ENCODE measurements at places on chromosomes 4 and X.
A peak's percentile ranks its signal among the peaks of the same experiment; 100 is the strongest.

- no peak overlapping the region for H3K27ac ChIP-seq
- H3K36me3 ChIP-seq = no peaks in the 10 kb centered on the region
- no peak overlapping the region for H3K4me3 ChIP-seq
- no peak for DNase-seq
- peaks cover 15% of the 10 kb centered on the region for H3K27me3 ChIP-seq
- no peaks in the 10 kb centered on the region for H3K4me1 ChIP-seq
These were observed 91.3 kb downstream of the SHISA3 start for GRCh38 chr4:42488554-42488953.

- no peak overlapping the region for H3K4me3 ChIP-seq
- no peaks in the 10 kb centered on the region for H3K36me3 ChIP-seq
- DNase-seq = no peak
These were observed 195.7 kb downstream of the ARHGAP10 start for GRCh38 chr4:147927377-147928137.

DNA sequence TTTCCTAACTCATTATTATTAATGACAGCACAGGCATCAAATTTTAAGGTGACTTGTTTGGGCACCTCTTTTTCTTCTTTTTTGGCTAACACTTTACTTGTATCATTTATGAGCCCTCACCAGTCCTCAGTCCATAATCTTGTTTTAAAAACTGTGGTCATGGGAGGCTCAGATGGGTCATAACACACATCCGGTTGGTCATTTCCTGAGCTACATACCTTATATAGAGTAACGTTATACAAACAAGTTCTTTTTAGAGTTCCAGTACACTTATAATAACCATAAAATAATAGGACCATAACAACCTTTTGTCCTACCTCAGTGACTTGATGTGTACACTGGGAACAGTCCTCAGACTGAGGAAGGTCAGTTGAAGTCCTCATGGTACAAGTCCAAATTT lies 21.1 kb upstream of the PLS3 start:
- no peak overlapping the region for H3K4me3 ChIP-seq
- no peaks in the 10 kb centered on the region for H3K27me3 ChIP-seq
- DNase-seq = no peak
- H3K4me1 ChIP-seq = no peaks in the 10 kb centered on the region
- H3K27ac ChIP-seq = no peak overlapping the region

- H3K4me1 ChIP-seq = peaks cover 21% of the 10 kb centered on the region
- no peaks in the 10 kb centered on the region for H3K36me3 ChIP-seq
- H3K27me3 ChIP-seq = no peaks in the 10 kb centered on the region
- H3K27ac ChIP-seq = no peak overlapping the region
These were observed 255.1 kb downstream of the C4orf33 start for GRCh38 chr4:129350834-129351721.

DNA sequence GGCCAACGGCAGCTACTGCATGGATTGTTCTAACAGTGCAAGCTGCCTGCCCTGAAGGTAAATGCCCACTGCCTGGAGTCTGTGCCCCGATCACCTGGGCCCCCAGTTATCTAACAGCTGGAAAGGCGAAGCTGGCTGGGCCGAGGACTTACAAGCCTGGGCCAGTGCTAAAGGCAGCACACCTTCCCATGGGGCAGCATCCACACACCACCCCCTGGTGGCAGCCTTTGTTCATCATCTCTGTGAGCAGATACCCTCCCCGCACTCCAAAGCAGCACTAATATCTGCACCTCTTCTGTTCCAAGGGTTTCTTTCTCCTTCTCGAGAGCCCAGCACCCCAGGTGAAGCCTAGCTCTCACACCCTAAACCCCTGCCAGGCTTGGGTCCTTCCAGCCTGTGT lies 7.6 kb downstream of the SLC2A9 start:
- no peak overlapping the region for H3K27ac ChIP-seq
- H3K27me3 ChIP-seq = no peaks in the 10 kb centered on the region
- H3K4me3 ChIP-seq = no peak overlapping the region
- peak; percentile 41 for DNase-seq

GRCh38 chr4:100372432-100372831 lies 145.4 kb downstream of the EMCN start:
- no peaks in the 10 kb centered on the region for H3K4me1 ChIP-seq
- H3K27ac ChIP-seq = no peak overlapping the region
- H3K4me3 ChIP-seq = no peak overlapping the region
- no peaks in the 10 kb centered on the region for H3K36me3 ChIP-seq
- H3K27me3 ChIP-seq = no peaks in the 10 kb centered on the region

- DNase-seq = no peak
- peak overlapping the region; percentile 91 for H3K27ac ChIP-seq
- peaks cover 24% of the 10 kb centered on the region for H3K4me1 ChIP-seq
- H3K4me3 ChIP-seq = peak overlapping the region; percentile 42
- H3K27me3 ChIP-seq = no peaks in the 10 kb centered on the region
These were observed 5.7 kb downstream of the TCEANC start for GRCh38 chrX:13658602-13659001.

DNA sequence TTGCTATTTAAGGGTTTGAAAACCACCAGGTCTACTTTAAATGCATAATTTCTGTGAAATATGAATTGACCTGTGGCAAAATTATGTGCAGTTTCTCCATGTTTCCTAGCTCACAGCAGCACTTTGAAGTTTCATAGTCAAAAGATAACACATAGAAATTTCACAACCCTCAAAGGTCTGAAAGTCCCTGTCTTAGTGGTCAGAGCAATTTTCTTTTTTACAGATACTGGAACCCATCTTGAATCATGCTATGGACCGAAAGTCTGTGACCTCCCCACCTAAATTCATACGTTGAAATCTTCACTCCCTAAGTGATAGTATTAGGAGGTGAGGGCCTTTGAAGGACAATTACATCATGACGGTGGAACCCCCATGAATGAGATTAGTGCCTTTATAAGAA lies 240.4 kb upstream of the BMP3 start:
- no peaks in the 10 kb centered on the region for H3K27me3 ChIP-seq
- H3K36me3 ChIP-seq = no peaks in the 10 kb centered on the region
- H3K4me1 ChIP-seq = no peaks in the 10 kb centered on the region
- H3K4me3 ChIP-seq = no peak overlapping the region

DNA sequence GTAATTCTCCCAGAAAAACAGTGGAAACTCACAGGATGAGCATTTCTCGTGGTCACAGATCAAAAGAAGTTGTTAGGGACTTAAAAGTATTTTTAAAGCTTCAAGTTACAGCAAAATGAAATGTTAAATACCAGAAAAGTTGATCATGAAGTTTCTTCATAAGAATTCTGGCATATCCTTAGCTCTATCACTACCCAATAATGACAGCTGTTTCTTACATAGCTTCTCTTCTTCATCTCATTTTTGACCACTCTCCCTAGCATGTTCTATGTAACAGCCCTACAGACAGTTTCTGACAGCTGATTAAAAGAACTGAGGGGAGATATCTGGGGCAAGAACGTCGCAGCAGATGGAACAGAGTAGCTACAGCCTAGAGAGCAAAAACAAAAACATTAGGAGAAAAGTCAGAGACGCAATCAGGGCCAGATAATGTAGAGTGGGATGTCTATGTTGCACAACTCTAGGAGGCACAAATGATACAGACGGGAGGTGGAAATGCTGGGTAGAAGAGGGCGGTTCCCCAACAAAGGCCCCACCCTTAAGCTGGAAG lies 108.7 kb downstream of the CORIN start:
- no peaks in the 10 kb centered on the region for H3K4me1 ChIP-seq
- no peak overlapping the region for H3K4me3 ChIP-seq
- H3K36me3 ChIP-seq = no peaks in the 10 kb centered on the region
- no peak overlapping the region for H3K27ac ChIP-seq

DNA sequence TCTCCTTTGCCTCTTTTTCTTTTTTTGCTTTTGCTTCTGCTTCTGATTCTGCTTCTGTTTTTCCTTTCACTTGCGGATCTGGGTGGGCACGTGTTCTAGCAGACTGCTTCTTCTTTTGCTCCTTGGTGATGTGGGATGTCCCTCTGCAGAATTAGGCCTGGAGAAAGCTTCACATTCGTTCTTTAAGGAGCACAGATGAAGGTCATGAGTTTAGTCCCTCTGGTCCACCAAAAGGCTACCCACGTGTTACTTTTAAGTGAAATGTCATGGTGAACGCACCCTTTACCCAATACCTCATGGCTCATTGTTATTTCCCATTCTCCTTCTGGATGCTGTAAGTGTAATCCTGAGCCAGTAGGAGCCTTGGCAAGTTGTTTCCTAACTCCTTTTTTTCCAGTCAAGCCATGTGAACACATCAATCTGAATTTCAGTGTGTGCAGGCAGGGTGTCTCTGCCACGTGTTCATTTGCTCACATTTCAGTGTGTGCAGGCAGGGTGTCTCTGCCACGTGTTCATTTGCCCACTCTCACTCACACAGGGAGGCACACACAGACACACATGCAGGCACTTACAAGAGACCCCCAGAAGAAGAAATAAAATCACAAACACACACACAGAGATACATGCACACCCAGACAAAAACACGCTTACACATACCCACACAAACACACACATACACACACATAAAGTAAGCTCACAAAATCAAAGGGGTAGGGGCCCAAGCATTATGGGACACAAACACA lies 36.9 kb downstream of the NBDY start:
- DNase-seq = no peak
- H3K27me3 ChIP-seq = no peaks in the 10 kb centered on the region
- H3K4me1 ChIP-seq = no peaks in the 10 kb centered on the region
- H3K4me3 ChIP-seq = no peak overlapping the region

GRCh38 chrX:119238557-119238956 lies 2.5 kb downstream of the PGRMC1 start:
- no peak for DNase-seq
- no peak overlapping the region for H3K27ac ChIP-seq
- peaks cover 35% of the 10 kb centered on the region for H3K4me1 ChIP-seq
- H3K27me3 ChIP-seq = no peaks in the 10 kb centered on the region
- H3K36me3 ChIP-seq = peaks cover 30% of the 10 kb centered on the region

- peaks cover 2% of the 10 kb centered on the region for H3K4me1 ChIP-seq
- no peak for DNase-seq
- H3K36me3 ChIP-seq = no peaks in the 10 kb centered on the region
- H3K4me3 ChIP-seq = no peak overlapping the region
- H3K27ac ChIP-seq = no peak overlapping the region
These were observed 37.8 kb downstream of the WWC2 start for GRCh38 chr4:183136855-183137254.

DNA sequence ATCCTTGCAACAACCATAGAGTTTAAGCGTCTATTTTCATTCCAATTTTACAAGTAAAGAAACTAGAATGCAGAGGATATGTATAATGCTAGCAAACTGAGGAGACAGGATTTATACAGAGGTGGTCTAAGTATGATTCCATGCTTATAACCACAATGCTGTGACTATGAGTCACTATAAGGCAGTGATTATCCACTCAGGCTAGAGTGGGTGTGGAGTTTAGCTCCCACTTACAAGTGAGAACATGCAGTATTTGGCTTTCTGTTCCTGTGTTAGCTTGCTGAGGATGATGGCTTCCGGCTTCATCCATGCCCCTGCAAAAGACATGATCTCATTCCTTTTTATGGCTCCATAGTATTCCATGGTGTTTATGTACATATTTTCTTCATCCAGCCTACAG lies 41.6 kb upstream of the EDA2R start:
- no peak for DNase-seq
- no peaks in the 10 kb centered on the region for H3K4me1 ChIP-seq
- H3K27me3 ChIP-seq = no peaks in the 10 kb centered on the region
- H3K27ac ChIP-seq = no peak overlapping the region
